ENCODE measurements at places on chromosomes 4 and X.

GRCh38 chr4:155759372-155760252 is 791 bp downstream of the GUCY1B1 start:
- peak; percentile 52 for DNase-seq

- DNase-seq: no peak
Observed at GRCh38 chr4:67762086-67762485, 7.9 kb upstream of the GNRHR start.

DNA sequence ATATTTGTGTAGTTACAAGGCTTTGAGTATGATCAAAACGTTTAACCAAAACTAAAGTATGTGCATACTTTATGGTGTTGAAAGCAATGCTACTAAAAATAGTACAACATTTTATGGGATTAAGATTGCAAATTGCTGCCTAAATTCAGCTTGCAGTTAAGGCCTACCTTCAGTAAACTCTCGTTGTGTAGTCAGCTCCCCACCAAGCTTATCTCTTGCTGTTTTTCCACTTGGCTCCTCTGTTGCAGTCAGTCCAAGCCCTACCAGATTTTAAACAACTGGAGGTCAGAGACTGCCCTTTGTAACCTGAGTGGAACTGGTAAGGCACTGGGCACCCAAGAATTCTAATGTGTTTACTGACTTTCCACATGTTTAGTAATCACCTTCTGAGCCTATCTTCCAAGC is 25.7 kb downstream of the AFF1 start:
- DNase-seq: no peak

- no peak for DNase-seq
Observed at GRCh38 chr4:145912376-145912775, 26.2 kb downstream of the ZNF827 start.

GRCh38 chr4:2330091-2331042 is 68.5 kb upstream of the MXD4 start:
- no peak for DNase-seq

DNA sequence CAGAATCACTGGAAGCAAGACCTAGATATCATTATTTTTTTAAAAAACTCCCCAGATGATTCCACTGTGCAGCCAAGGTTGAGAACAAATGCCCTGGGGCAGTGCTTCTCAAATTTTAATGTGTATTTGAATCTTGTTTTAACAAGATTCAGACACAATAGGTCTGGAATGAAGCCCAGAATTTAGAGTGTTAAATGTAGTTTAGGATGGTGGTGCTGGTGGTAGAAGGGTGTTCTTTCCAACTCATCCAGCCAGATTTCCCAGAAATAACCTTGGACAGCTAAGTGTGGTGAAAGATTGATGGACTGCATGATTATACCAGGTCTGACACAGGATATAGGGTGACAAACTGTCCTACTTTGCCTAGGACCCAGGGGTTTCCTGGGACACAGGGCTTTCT is 120.1 kb upstream of the MED14 start:
- no peak for DNase-seq

GRCh38 chr4:146582864-146583263 is 55.8 kb upstream of the POU4F2 start:
- DNase-seq: no peak

- no peak for DNase-seq
Observed at GRCh38 chrX:123350226-123350625, 166.1 kb downstream of the GRIA3 start.

DNA sequence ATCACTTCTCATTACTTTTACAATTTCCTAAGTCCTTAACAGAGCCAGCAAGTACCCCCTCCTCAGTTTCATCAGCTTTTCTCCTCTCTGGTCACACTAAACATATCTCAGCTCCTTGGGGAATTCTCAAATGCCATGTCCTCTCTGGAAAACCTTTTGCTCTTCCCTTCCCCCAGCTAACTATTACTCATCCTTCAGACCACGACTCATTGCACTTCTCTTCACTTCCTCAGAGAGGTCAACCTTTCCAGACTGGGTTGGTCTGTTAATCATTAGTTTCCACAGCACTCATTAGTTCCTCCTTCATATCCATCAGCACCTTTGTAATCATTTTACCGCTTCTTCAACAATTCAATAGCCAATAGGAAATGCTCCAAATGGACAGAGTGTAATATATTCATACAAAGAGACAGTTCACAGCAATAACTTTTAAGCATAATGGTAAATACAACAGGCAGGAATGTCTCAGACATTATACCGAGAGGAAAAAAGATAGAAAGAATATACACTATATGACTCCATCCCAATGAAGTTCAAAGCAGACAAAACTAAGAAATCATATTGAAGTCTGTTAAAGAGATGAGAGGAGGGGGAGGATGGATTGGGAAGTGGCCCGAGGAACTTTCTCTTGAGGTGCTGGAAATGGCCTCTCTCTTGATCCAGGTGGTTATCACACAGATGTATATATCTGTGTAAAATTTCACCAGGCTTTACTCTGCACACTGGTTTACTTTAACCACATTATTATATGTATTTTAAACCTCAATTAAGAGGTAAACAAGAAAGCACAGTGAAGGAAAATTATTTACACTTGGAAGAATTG is 39.6 kb downstream of the DDX60L start:
- no peak for DNase-seq

- DNase-seq: no peak
Observed at GRCh38 chr4:71110499-71110898, 117.0 kb downstream of the DCK start.

DNA sequence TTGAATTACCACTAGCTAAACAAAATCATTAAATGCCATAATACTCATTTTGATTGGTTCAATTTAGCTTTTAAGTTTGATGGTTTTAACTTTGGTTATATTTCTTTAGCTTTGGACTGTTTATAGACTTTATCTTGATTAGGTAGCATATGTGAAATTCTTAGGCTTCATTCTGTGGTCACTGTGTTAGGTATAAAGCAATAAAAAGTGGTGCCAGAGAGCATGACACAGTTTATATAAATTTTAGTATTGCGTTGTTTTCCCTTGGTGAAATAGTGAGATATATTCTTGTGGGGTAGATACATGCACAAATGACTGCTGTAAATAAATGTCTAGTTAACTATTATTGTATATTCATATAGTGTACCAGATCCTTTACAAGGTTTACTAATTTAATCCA is 474.2 kb upstream of the GRID2 start:
- DNase-seq: no peak

- no peak for DNase-seq
Observed at GRCh38 chr4:105996845-105997244, 101.6 kb downstream of the NPNT start.

DNA sequence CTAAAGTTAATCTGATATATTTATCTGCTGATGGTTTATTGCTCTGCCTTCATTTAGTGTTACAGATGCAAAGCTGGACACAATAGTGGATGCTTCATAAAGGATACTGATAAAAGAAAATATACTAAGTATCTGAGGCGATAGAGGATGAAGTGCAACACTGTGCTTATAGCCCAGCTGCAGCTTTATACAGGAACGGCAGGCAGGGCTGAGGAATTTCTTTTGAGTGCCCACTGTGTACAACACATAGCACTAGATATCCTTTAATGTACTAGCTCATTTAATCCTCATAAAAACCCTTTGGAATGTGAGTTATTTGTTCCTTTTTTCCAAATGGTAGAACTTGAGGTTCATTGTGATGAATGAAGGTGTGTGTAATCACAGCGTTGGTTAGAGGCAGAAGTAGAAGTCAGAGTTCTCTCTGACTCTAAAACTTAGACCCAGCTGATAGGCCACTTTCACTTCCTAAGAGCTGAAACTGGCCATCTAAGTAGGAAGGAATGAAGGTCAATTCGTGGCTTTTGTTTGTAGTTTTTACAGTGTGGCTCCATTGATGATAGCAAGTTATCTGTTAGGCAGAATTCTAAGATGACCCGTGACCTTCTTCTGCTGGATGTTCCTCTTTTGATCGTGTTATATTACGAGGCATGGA is 138.0 kb downstream of the VEGFC start:
- no peak for DNase-seq

- DNase-seq: no peak
Observed at GRCh38 chr4:126404549-126404948, 1089.8 kb downstream of the FAT4 start.

DNA sequence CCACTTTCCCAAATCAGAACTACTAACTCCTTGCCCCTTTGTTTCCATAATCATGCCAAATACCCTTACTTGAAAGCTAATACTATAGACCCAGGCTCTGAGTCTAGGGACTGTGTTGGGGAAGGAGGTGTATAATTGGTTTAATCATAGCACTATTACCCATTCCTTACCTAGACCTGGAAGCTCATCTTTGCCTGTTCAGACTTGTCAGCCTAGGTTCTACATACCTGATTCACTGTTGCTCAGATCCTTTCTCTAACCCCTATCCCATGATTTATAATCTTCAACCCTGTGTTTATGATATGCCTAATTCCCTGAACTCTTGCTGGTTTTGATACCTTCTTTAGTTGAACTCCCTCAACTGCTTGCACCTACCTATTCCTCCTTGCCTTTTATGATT is 123.1 kb upstream of the GRIA3 start:
- no peak for DNase-seq

DNA sequence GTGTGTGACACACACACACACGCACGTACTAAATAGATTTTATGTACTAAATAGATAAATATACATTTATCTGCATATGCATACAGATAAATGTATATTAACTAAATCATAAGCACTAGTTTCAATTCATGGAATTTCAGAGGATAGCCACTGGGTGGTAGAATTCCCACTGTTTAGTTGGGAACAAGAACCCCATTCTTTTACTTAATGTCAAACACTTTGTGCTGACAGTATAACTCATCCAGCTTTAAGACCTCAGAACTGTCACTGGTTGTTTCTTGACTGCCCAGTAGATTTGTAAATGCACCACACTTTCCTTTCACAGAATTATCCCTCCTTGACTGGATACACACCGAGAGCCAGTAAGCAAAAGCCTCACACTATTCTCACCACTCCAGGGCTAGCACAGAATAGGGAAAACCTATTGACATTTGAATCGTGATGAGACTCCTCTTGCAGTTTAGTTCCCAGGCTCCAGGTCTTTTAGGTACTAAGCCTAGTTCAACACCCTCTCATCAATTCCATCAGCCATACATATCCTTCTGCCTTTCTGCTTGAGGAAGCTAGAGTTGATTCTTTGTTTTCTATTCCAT is 32.4 kb downstream of the PPARGC1A start:
- peak; percentile 45 for DNase-seq

- DNase-seq: peak; percentile 83
Observed at GRCh38 chr4:43132010-43132582, 239.6 kb downstream of the GRXCR1 start.

DNA sequence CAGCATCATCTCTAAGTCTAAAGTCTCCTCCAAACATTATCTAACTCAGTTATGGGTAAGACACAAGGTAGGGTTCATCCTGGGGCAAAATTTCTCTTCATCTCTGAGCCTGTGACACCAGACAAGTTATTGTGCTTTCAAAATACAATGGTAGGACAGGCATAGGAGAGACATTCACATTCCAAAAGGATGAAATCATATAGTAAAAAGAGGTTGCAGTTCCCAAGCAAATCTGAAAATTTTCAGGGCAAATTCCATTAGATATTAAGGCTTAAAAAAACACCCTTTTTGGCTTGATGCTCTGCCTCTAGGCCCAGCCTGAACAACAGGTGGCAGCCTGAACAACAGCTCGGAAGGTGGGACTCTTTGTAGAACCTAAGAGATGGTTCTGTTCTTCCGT is 448.3 kb upstream of the SLIT2 start:
- DNase-seq: no peak

DNA sequence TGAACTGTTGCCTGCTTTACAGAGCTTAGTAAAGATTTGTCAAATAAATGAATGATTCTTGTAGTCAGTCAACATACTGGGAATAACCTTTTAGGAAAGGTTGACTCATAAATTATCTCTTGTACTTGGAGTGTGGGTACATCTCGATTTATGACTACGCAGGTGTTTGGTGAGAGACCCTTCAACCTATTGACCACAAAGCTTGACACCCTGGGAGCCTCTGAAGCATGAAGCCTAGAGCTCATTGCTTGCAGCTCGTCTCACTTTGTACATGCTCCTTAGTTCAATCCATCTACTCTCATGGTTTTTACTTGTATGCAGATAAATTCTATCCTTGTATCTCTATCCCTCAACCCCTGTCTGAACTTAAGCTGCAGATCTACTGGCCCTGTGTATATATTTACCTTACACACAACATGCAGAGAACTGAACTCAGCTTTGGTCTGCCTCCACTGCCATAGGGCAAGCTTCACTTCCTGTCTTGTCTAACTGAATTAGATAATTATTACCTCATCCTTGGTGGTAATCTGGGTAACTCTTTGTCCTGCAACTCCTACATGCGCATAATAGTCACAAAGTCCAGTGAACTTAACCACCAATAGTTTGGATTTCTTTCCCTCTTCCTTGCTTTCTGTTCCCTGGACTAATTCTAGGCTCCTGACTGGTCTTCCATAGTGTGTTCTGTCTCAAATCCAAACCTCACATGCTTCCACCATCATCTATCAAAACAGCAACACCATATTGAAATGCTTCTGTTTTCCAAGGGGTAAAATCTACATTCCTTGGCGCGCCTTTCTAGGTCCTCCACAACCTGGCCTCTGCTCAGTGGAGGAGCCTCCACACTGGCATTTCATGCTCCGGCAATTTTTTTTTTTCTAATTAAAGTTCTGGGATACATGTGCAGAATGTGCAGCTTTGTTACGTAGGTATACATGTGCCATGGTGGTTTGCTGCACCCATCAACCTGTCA is 32.2 kb upstream of the FAT1 start:
- no peak for DNase-seq

GRCh38 chr4:107856901-107857300 is 32.2 kb downstream of the SGMS2 start:
- no peak for DNase-seq

DNA sequence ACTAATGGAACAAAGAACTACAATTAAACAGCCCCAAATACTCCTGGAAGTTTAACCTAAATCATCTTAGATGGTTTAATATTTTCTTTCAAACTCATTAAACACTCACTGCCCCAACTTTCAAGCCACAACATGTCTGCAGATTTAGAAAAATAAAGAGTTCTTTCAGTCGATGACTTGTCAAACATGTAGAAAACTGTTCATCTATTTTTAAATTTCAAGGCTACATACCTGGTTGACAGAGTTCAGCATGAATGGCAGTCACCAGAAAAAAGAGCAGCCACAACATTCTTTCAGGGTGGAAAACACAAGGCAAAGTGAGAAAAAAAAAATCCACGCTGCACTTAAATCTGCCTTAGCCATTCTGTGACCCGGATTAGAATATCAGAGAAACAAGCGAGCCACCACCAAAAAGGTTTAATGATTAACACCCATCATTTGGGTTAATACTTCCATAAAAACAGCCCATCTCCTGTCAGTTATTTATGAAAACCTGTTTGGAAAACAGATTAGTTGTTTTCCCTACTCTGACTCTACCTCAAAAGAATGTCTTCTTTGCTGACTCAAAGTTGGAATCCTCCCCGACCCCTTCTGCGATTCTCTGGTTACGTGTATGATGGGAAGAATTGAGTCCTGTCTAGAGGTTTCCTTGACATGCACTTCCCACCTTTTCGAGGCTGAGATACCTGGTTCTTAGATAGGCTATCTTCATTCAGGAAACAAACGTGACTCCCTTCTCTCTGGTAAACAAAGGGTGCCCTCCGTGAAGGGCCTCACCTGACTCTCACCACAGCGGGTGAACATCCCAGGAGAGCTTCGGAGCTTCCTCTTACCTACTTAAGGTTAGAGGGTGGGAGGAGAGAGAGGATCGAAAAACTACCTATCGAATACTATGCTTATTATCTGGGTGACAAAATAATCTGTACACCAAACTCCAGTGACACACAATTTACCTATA is at the start of gene CLTRN:
Gene CLTRN, minus strand, starts transcription at position 319 of the 958 bp plus-strand sequence. Its CDS starts 30 bp downstream, at position 289.
- DNase-seq: no peak

Measured in head of caudate nucleus (tissue), 42 donors.